ENCODE measurements at places on chromosomes 6 and 20.
A peak's percentile ranks its signal among the peaks of the same experiment; 100 is the strongest.

GRCh38 chr20:55678126-55678525, 327.2 kb downstream of the CBLN4 start:
- DNase-seq = no peak

DNA sequence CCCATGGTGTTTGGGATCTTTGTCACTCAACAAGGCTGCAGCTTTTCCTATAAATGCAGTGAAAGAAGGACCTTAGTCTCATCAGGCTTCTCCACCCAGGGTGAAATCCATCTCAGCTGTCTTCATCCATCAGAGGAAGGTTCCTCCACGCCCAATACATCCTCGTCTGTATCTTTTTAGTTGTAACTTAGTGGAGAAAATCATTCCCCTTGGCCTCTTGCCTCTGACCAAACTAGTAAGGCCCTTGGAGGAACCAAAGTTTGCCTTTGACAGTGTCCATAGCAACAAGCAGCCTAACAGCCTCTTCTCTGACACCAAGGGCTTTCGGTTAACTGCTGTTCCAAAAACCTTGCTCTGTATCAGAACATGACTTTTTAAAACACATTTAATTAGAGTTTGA, 230.3 kb upstream of the ECI2 start:
- DNase-seq = no peak

DNA sequence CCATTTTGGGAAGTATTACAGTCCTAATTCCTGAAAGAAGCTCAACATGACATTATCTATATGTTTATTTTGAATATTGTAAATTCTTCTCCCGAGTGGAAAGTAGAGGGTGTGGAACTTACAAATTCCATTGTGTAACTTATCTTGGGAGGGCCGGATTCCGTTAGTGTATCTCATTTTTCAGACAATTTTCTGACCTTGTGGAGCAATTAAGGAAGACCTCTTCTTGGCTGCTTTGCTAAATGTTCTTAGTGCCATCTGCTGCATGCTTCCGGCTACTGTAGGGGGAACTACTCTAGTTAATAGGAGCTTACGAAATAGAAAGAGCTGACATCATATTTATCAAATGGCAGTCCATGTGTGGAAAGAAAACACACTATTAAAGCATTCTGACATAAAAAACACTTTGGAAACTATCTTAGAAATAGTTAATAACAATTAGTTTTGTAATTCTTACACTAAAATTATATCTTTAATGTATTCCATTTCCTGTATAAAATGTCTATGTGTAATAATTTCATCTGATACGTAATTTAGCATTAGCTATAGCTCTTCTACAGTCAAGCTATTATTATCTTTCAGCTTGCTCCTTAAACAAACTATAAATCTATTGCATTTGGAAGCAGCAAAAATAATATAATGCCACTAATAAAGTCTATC, 41.5 kb upstream of the KCNQ5 start:
- DNase-seq = peak; percentile 89

- DNase-seq = no peak
These were observed 112.9 kb downstream of the TBC1D7 start for GRCh38 chr6:13215390-13215789.

DNA sequence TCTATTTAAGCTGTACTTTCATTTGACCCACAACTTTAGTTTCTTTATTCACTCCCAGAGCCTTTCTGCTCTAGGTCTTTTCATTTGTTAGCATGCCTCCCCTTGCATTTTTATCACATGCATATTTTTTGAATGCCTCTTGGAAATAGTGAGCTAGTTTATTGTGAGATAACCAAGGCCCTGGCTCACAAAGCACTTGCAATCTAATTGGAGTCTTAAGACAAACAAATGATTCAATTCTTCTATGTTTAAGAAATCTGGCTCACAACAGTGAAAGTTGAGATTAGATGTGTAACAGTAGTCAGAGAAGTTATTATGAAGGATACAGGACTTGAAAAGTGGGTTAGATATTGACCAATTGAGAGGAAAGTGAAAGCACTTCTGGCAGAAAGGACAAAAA, 173.4 kb downstream of the MOXD1 start:
- DNase-seq = peak; percentile 95

DNA sequence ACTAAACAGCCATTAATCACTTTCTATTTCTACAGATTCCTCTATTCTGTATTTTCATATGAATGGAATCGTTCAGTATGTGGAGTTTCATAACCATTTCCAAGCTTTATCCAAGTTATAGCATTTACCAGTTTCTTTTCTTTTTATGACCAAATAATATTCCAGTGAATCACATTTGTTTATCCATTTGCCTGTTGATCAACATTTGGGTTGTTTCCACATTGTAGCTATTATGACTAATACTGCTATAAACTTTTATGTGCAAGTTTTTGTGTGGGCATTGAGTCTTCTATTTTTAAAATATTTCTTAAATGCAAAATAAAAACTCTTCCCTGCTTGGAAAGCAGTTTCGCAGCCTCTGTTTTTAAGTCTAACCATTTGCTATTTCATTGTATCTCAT, 336.4 kb upstream of the OPRM1 start:
- no peak for DNase-seq

GRCh38 chr6:34324738-34325444, 67.6 kb downstream of the NUDT3 start:
- peak; percentile 77 for DNase-seq

GRCh38 chr6:19524366-19525186, 312.6 kb upstream of the ID4 start:
- no peak for DNase-seq

GRCh38 chr20:63186528-63187316, 29.2 kb downstream of the YTHDF1 start:
- peak; percentile 13 for DNase-seq

GRCh38 chr6:137866200-137866913, 702 bp upstream of the TNFAIP3 start:
- DNase-seq = no peak

DNA sequence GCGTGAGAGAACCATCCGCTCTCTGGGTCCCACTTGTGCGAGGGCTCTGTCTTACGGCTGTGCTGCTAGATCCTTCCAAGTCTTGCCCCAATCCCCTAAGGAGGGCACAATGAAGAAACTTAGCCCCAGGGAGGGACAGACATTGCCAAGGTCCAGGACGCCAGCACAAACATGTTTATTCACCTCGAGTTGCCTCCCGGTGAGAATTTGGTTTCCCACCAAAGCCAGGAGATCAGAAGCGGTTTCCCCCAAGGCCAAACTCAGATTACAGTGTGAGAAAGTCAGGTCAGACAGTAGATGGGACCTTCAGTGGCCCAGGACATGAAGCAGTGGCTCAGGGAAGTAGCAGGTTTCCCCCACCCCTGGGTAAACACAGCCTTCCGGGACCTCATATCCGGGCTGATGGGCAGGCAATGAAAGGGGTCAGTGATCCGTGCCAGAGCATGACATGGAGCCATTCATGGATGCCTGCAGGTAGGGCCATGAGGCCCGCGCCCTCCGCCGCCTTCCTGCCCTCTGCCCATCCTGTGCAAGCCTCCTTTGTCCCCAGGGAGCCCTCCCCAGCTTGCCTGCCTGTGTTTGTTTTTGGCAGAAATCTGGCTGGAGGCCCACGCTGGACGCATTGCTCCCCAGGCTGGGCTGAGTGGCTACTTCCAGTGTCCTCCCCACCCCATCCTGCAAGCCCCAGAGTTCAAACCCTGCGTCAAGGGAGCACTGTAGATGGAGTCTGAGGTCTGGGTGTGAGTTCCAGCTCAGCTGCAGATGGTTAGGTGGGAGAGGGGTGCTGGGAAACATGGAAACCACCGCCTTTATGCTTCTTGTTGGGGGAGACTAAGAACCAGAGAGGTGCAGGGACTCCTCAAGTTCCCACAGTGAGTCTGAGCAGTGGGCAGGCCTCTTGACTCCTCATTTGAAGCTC, 2.0 kb downstream of the BPIFB2 start:
- DNase-seq = no peak

DNA sequence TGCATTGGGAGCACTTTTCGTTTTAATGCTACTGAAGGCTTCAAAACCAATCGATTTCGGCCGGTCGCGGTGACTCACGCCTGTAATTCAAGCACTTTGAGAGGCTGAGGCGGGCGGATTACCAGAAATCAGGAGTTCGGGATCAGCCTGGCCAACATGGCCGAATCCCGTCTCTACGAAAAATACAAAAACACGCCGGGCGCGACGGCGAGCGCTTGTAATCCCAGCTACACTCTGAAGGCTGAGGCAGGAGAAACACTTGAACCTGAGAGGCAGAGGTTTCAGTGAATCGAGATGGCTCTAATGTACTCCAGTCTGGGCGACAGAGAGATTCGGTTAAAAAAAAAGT, 58.4 kb downstream of the TRIM38 start:
- DNase-seq = peak; percentile 70

All from fibroblast of the aortic adventitia (primary cell).